Stimulated activated CD4-positive, alpha-beta T cell treated with anti-CD3 and anti-CD28 coated beads, Interleukin-12 subunit alpha, Interleukin-12 subunit beta, amount 100 ng/mL, for 4 hours (primary cell): ENCODE measurements at places on chromosomes 3 and 15.

GRCh38 chr3:60190073-60190472 is 1061.2 kb downstream of the FHIT start:
- DNase-seq, result no peak

GRCh38 chr3:54731732-54732445 is 196.0 kb downstream of the LRTM1 start:
- no peak for DNase-seq

DNA sequence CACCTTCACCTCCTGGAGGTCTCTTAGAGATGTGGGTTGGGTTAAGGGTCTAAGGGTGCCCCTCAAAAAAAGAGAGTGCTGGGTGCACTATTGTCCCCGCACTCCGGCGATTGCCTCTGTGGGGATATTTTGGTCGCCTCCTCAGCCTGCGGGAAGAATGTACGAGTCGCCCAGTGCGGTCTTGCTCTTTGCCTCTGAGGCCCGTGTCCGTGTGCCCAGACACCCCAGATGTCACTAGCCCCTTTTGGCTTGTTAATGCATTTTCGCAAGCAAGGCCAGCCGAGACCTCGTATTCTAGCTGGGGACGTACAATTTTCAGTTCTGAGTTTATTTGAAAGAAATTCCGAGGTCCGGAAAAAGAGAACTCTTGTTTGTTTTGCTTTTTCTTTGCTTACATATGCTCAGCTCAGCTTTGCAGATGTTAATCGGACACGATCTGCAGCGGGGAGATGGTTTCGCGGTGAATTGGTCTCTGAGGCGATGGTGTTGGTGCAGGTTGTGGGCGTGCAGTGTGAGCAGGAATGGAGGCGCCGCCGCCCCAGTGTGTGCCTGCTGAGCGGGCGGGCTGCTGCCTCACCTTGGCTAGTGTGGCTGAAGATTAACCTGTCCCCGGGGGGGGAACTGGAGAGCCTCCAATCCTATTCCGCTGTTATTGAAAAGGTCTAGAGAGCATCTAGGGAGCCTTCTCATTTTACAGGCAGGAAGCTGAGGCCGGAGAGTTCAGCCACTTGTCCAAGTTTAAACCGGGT is 1.4 kb downstream of the ST6GAL1 start:
- peak; percentile 61 for DNase-seq

GRCh38 chr3:13865581-13865980 is 14.3 kb downstream of the WNT7A start:
- no peak for DNase-seq

- DNase-seq, result no peak
Observed at GRCh38 chr15:65286069-65286703, 497 bp downstream of the PARP16 start.

GRCh38 chr3:76615719-76616118 is 424.2 kb upstream of the ROBO2 start:
- DNase-seq, result no peak

GRCh38 chr3:185056908-185057307 is 96.0 kb downstream of the C3orf70 start:
- no peak for DNase-seq
